Naive thymus-derived CD8-positive, alpha-beta T cell (primary cell): ENCODE measurements at places on chromosomes 12 and 14. TPM values are rescaled to one million over a fixed set of nuclear protein-coding genes. Genes with fewer than 3 reads are reported as not detected.

The CACNA1C gene
- 0.16 TPM for total RNA-seq

The KCNMB4 gene
- total RNA-seq: 3.2 TPM

The PIP4K2C gene
- total RNA-seq: 24.8 TPM

The KCNJ8 gene
- not detected for total RNA-seq

The C3AR1 gene
- total RNA-seq: 2.0 TPM

The CDH24 gene
- 1.2 TPM for total RNA-seq

The PLEKHG7 gene
- not detected for total RNA-seq

The ADAM21 gene
- total RNA-seq: not detected

The POMT2 gene
- 11.4 TPM for total RNA-seq

The DPF3 gene
- 0.55 TPM for total RNA-seq

The CFAP251 gene
- total RNA-seq: 0.49 TPM

The OR4N2 gene
- total RNA-seq: not detected

The ACOT6 gene
- not detected for total RNA-seq

The RNASE1 gene
- 10.3 TPM for total RNA-seq

The KRT77 gene
- not detected for total RNA-seq

The DAO gene
- total RNA-seq: not detected

The AHNAK2 gene
- total RNA-seq: not detected

The MYH6 gene
- total RNA-seq: not detected

The CDK2 gene
- total RNA-seq: 30.8 TPM

The SLC6A15 gene
- total RNA-seq: not detected

The CAPZA3 gene
- not detected for total RNA-seq

The RTL1 gene
- not detected for total RNA-seq

The CIROP gene
- total RNA-seq: not detected

The OR4Q2 gene
- not detected for total RNA-seq
